Natural killer cell treated with Interleukin-12 subunit alpha and Interleukin-12 subunit beta and Interleukin-15 and Interleukin-18, amount 100 ng/mL, for 72 hours (primary cell): ENCODE measurements at places on chromosomes 4 and X. TPM values are rescaled to one million over a fixed set of nuclear protein-coding genes. Genes with fewer than 3 reads are reported as not detected.

DNA sequence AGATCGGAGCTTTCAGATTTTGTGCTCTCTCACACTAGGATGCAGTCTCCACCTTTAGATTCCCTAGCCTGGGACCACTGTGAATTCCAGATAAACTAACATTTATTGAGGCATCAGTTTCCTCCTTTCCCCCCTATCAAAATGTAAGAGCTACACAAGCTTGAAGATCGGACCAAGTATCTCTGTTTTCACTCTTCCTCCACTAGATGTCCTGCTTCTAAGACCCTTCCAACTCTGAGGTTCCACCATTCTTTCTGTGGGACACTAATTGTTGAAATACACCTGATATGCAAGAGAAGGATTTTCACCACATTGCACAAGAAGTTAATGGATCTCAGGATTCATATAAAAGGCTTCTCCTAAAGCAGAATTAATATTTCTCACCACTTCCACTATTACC, 43.0 kb upstream of the PHOX2B start:
- no peak for DNase-seq

DNA sequence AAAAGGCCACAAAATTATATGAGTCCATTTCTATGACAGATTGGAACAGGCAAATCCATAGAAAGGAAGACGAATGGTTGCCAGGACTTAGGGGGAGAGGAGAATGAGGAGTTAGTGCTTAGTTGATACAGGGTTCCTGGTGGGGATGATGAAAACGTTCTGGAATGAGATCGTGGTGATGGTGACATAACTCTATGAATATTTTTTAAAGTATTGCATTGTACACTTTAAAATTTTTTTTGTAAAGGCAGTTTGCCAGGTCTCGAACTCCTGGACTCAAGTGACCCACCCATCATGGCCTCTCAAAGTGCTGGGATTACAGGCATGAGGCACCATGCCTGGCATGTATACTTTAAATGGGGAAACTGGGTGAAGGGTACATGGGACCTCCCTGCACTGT, 9.9 kb upstream of the CCNQ start:
- DNase-seq: no peak

DNA sequence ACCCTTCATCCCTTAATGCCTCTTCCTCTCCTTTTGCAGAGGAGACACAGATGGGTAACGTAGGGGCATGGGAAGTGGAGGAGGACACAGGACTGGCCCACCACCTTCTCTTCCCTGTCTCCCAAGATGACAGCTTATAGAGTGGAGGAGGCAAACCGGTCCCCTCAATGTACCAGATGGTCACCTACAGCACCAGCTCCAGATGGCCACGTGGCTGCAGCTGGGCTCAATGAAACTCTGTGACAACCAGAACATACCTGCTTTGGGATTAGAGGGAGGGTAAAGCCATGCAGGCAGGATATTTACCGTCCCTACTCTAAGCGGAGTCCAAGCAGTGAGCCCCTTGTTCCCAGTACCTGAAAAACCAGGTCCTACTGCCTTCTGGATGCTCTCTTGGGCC, 7.5 kb upstream of the KLHL15 start:
- no peak for DNase-seq

DNA sequence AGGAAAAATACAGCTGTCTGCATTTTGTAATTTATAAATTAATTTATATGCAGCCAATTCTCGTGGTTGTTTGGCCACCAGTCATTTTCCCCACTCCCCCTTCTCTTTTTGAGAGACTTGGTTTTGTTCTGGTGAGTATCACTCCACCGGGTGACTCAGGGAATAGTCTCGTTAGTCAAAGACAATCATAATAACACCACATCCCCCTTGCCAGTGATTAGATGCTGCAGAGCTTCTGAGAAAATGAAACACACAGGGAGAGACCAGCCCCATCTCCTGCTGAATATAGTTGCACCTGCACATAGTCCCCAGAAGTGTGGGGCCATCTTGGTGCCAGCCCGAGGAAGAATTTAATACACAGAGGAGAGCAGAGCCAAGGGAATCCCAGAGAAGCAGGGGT, 8.0 kb upstream of the FNIP2 start:
- DNase-seq: no peak

- no peak for DNase-seq
Observed at GRCh38 chr4:4930677-4931076, 71.2 kb downstream of the MSX1 start.

DNA sequence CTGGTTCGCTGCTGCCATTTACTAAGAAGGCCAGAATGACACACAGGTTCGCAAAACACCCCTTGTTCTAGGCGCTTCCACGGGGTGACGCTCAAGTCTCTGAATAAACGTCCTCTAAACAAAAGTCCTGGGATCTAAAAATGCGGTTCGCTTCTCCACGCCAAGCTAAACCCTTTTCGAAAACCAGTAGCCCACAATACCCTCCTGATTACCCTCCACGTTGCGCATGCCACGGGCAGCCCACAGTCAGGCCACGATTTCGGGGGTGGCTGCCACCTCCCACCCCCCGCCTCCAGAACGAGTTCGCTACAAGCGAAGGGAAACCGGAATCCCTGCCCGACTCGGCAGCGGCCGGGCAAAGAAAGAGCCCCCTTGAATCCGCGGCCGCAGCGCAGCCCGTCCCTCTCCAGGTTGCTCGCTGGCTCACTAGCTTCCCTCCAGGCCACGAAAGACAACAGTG, 423 bp downstream of the RPL39 start:
- no peak for DNase-seq

GRCh38 chr4:173521467-173522159, 8.4 kb downstream of the HAND2 start:
- no peak for DNase-seq

- no peak for DNase-seq
Observed at GRCh38 chrX:16737024-16737423, 17.6 kb downstream of the SYAP1 start.

DNA sequence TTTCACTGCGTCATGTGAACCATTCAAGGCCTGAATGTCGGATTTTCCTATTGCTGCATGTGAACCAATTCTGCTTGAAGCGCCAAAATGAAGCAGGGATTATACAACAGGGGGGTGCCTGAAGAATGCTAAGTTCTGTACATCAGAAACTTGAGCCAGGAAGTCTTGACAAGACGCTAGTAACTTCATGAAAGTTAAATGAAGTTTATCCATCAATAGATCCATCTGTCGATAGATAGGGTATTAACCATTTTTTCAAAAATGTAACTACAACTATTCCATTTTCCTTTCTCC, 590 bp upstream of the NAF1 start:
- DNase-seq: no peak

DNA sequence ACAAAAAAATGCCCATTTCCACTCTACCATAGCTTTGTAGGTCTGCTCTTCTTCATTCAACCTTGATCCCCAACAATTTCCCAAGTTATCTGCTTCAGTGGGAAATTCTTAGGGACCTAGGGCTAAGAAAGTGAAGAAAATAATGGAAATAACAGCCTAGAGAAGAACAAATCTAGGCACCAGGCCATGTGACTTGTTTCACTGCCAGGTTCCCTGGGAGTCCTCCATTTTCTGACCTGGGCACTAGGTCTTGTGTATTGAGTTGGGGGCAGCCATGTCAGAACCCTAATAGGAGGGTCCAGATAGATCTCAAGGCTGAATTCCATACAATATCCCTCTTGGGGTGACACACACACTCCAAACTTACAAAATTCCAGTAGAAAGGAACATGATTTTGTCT, 194.6 kb upstream of the STK26 start:
- no peak for DNase-seq

The KIF4A gene
- total RNA-seq: 17.2 TPM

DNA sequence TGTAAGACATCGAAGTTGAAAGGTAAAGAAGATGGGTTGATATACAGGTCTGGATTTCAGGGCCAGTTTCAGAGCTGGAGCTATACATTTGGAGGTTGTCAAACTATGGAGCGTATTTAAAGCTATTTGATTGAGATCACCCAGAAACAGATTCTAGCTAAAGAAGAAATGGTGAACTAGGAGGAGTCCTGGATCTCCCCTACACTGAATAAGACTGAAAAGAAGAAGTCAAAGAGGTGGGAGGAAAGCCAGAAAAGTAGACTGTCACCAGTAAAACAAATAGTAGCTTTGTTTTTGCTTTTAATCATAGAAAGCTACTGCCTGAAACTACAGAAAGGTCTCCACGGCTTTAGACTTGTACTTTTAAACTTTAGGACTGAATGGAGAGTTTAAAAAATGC, 5.0 kb upstream of the NDP start:
- DNase-seq: no peak

DNA sequence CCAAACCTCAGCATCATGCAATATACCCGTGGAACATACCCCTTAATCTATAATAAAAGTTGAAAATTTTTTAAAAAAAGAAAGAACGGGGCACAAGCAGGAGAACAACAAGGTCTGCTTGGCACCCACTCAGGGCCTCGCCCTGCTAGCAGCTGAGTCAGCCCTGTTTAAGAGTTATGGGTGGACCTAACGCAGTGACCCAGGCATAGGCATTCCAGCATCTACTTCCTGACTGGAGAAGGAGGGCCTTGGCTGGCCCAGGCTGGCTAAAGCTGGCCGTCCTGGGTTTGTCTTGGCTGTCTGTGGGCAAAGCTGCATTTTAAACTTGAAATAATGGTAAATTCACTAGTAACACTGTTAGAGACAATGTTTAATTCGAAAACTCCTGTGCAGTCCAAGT, 236.7 kb upstream of the PGRMC2 start:
- DNase-seq: no peak

GRCh38 chr4:133600008-133600407, 450.9 kb downstream of the PCDH10 start:
- no peak for DNase-seq

The TMPRSS11F gene
- total RNA-seq: not detected

GRCh38 chr4:103032574-103032973, 13.1 kb upstream of the SLC9B1 start:
- DNase-seq: no peak
